ENCODE measurements at places on chromosomes 1 and 21.

DNA sequence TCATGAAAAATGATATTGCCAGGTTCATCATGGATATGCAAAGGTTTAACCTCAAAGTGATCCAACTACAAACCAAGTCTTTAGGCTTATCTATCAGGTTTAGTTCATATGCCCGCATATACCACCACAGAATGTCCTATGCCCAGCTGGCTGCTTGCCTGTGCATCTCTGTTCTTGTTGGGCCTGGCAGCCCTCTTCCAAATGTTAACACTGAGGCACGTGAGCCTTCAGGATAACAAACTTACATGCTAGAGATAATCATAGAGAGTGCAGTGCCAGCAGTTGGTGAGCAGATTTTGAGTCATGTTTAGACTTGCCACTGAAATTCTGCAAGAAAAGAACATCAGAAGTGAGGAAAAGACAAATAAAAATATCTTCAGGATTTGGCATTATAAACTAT is 607.9 kb upstream of the TMPRSS15 start:
- DNase-seq = no peak

DNA sequence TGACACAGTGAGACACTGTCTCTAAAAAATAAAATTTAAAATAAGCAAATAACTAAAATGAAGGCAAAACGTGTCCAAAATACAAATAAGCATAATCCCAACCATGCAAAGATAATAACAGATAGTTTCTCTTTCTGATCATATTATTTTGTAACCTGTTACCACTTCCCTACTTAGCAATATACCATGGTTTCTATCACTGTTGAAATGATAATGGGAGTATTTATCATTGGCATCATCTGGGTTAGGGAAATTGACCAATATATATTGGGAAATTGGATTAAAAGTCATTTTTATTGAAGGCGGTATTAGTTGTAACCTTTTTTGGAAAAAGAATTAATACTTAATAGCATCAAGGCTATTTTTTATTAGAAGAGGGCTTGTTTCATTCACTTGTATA is 47.0 kb downstream of the USP25 start:
- no peak for DNase-seq

GRCh38 chr1:157107702-157108101 is 8.1 kb upstream of the ETV3L start:
- DNase-seq = no peak

DNA sequence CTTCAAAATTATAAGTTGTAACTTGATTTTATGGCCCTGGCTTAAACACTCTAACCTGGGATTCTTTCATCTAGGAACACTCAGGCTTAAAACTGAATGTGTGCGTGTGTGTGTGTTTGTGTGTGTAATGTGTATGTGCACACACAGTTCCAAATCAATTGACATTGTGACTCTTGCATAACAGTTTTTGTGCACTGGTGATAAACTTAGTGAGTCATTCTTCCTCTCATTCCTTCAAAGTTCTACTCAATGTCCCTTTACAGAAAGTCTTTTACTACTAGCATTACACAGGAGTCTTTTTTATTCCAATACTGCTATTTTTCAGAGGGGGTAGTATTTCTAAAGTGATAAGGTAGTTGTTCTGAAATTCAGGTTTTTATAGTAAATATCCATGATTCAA is 943.6 kb downstream of the KCNT2 start:
- DNase-seq = no peak

- no peak for DNase-seq
Measured at GRCh38 chr1:83815330-83815729, 183.6 kb downstream of the TTLL7 start.

DNA sequence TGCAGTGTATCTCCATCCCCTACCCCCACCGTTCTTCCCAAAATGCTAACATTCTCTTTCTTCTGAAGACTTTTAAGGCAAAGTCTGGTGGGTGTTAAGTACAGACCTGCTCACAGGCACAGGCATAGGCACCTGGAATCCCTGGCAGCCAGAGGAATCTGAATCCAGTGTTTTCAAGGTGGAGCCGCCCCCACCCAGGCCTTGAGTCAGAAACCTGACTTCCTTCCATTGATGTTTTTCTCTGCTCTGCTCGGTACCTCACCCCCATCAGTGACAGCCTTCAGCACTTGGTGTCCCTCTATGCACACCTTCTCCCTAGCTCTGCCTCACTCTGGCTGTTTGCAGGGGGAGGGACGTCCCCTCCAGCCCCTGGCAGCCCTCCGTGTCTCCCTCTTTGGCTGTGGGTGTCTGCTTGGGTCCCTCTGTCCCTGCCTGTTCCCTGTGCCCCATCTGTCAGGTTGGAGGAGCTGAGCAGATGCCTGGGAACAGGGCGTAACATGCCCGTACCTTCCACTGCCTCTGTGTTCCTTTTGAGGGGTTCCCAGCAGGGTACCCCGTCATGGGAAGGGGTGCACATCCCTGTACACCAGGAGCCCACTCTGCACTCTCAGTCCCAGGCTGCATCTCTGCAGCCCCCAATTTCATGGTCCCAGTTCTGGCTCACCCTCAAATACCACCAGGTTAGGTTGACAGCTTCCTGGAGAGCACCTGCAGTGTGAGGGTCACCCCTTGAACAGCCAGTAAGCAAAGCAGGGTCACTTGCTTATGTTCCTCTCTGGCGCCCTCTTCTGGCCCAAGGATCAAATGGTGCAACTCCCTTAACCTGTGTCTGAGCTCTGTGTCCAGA is 6.7 kb downstream of the NCDN start:
- DNase-seq = peak; percentile 79

DNA sequence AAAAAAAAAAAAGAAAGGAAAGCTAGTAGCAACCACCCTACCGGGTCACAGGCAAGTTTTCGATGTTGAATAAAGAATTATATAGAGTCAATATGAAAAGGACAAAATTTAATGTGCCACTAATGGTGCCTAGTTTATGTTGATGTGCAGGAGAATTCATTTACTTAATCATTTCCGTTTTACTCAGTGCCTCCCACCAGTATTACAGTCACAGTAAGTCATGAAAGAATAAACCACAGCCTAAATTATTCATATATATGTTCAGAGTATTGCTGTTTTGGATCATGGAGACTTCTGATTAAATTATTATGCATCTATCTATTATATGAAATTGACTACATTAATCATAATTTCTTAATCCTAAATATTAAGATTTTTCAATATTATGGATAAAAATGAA is 35.3 kb downstream of the FNBP1L start:
- no peak for DNase-seq

DNA sequence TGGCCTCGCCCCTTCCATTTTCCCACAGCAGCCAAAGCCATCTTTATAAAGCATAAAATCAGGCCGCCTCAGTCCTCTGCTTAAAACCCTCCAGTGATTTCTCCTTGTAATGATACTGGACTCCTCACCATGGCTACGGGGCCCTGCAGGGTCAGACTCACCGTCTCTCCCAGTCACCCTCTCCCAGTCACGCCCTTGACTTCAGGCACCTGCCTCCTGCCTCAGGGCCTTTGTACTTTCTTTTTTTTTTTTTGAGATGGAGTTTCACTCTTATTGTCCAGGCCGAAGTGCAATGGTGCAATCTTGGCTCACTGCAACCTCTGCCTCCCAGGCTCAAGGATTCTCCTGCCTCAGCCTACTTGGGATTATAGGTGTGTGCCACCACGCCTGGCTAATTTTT is 47.8 kb downstream of the PIK3CD start:
- DNase-seq = no peak

- no peak for DNase-seq
Measured at GRCh38 chr1:93625582-93626327, 55.9 kb downstream of the BCAR3 start.

DNA sequence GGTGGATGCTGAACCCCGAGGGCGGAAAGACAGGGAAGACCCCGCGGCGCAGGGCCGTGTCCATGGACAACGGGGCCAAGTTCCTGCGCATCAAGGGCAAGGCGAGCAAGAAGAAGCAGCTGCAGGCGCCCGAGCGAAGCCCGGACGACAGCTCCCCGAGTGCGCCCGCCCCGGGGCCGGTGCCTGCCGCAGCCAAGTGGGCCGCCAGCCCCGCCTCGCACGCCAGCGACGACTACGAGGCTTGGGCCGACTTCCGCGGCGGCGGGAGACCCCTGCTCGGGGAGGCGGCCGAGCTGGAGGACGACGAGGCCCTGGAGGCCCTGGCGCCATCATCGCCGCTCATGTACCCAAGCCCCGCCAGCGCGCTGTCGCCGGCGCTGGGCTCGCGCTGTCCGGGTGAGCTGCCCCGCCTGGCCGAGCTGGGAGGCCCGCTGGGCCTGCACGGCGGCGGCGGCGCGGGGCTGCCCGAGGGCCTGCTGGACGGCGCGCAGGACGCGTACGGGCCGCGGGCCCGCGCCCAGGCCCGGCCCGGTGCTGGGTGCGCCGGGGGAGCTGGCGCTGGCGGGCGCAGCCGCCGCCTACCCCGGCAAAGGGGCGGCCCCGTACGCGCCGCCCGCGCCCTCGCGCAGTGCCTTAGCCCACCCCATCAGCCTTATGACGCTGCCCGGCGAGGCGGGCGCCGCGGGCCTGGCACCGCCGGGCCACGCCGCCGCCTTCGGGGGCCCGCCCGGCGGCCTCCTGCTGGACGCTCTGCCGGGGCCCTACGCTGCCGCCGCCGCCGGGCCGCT is 20.7 kb downstream of the FOXO6 start:
- no peak for DNase-seq

- DNase-seq = no peak
Measured at GRCh38 chr1:150397392-150398032, 33.6 kb downstream of the RPRD2 start.

DNA sequence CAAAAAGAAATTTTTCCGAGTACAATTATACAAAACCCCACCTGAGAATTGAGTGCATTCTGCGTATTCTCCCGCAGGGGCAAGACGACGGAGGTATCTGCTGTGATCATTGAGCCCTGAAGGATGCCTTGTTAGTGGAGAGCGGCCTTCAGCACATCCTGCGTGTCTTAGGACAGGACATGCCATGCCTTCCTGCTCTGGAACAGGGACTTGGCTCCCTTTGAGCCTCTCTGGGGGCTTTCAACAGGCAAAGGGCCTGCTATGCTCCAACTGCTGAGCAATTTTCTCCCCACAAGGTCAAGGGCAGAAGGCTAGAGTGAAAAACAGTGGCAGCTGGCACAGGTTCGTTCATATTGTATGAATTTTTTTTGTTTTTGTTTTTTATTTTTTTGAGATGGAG is 52.4 kb downstream of the TOR1AIP2 start:
- DNase-seq = no peak

- DNase-seq = no peak
Measured at GRCh38 chr1:47474278-47475193, 36.7 kb downstream of the FOXD2 start.
